IPS DF 6.9 (cell line): ENCODE measurements at places on chromosomes 13 and 19.
A peak's percentile ranks its signal among the peaks of the same experiment; 100 is the strongest.

GRCh38 chr13:90868321-90868920 is 479.1 kb upstream of the MIR17HG start:
- no peak for DNase-seq

DNA sequence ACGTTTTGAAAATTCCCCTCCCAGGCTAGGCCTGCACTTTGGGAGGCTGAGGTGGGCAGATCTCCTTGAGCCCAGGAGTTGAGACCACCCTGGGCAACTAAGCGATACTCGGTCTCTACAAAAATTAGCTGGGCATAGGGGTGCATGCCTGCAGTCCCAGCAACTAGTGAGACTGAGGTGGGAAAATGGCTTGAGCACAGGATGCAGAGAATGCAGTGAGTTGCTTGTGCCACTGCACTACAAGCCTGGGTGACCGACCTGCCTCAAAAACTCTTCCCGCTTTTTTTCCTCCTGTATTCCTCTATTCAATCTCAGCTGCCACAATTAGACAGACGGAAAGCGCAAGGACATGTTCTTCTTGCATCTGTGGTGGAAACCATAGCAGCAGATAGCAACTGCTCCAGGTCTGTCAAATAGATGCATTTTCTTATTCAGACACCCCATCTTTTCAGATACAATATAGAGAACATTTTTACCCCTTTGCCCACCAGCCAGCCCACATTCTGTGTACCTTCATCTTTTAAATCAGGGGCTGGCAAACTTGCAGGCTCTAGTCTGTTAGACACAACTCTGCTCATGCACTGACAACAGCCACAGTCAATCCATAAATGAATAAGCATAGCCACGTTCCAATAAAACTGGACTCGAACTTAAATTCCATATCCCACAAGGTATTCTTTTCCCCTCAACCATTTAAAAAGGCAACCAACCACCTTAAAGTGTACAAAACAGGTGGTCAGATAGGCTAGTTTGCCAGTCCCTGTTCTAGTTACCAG is 4.8 kb downstream of the TPT1 start:
- DNase-seq = no peak

- DNase-seq = no peak
Measured at GRCh38 chr13:28531845-28532387, 37.0 kb upstream of the FLT1 start.

- no peak for DNase-seq
Measured at GRCh38 chr13:97648171-97648880, 214.4 kb downstream of the RAP2A start.

DNA sequence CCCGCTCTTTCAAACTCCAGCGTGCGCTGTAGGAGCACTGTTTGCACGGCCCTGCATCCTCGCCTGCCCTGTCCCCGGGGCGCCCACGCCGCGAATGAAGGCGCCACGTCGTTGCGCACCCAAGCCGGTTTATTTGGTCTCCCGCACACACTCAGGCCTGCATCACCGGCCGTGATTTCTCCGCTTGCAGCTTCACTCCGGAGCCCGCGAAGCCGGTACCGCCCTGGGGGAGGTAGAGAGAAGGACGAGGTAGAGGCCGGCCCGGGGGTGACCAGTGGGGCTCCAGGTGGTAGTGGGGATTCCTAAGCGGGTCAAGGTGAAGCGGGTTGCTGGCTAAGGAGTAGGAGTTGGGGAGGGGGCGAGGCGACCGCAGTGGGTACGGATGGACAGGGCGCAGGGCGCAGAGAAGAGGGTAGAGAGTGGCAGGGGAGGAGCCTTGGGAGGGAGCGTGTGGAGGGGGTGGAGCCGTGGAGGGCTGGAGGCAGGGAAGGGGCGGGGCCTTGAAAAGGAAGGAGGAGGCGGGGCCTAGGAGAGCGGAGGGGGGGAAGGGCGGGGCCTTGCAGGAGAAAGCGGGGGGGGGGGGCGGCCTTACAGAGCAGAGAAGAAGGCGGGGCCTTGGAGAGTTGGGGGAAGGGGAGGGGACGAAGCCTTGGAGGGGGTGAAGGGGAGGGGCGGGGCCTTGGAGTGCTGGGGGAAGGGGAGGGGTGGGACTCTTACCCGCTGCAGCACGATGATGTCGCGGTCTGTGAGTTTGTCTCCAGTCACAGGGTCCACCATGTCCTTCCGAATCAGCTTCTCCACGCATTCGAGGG is 24.6 kb downstream of the NOSIP start:
- no peak for DNase-seq

GRCh38 chr19:57560049-57560491 is 407 bp upstream of the ZNF550 start:
- DNase-seq = no peak

DNA sequence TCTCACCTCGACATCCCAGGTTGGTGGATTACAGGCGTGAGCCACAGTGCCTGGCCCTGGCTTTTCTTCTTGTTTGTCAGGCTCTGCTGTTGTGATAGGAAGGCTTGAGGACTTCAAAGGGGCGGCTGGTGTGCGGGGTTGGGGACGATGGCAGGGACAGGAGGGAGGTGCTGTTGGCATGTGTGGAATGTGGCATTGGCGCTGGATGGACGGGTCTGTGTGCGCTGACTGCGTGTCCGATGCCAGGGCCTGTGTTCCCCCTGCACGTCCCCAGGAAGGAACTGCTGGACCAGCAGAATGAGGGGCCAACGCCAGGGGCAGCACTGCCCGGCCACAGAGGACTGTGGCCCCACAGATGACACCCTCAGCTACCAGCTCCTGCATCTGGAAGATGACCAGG is 12.7 kb upstream of the PTBP1 start:
- DNase-seq = no peak

DNA sequence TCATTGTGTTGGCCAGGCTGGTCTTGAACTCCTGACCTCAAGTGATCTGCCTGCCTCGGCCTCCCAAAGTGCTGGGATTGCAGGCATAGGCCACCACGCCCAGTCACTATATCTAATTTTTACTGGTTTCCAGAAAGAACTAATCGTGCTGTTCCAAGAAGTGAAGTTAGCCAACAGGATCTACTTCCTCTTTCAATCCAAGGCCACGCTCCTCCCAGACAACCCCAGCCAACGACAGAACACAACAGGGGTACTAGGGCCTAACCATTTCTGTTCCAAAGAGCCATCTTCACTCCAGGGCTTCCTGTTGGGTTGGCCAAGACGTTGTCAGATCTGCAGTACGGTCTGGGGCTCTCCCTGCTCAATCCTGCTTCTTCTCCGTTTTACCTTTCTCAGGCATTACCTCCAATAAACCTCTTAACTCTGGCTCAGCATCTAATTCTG is 7.0 kb upstream of the LSM14A start:
- DNase-seq = no peak

GRCh38 chr19:19515642-19516519 is at the start of gene NDUFA13:
NDUFA13 (plus strand) TSS chr19:19516225; CDS start chr19:19516239, 14 bp downstream.
- DNase-seq = peak; percentile 93

DNA sequence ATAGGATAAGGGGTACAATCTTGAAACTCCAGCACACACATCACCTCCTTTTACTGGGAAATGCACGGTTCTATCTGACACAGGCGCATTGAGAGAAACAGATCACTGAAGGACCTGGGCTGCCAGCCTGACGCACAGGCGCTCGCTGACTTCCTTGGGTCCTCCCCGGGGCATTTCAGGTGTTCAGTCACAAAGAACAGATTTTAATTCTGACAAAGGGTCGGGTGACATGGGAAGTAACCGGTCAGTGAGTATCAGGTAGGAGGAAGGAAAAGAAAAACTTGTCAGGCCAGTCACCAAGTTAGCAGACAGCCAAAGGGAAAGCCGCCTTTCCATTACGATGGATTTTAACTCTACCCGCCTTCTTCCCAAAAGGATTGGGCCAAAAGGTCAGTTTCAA is 39.6 kb downstream of the INSR start:
- no peak for DNase-seq

DNA sequence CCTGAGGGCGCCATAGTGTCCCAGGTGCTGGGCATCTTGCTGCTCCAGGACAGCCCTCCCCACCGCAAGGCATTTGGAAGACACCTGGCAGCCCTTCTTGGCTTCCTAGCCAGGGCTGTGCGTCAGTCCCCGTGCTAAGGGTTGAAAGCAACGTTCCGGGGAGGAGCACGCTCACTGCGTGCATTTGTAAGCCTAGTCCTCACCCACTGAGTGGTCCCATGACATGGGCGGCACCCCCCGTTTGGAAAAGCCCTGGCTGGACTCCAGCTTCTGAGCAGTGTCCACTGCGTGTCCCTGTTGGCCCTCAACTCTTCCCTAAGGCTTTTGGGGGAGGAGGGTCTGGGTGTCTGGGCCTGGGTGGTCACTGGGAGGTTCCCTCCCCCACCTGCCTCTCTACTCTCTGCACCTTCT is 76.3 kb upstream of the GPR183 start:
- no peak for DNase-seq

GRCh38 chr13:78045916-78046315 is 127.3 kb upstream of the EDNRB start:
- DNase-seq = no peak

GRCh38 chr13:110436276-110436675 is 125.2 kb downstream of the RAB20 start:
- DNase-seq = no peak

DNA sequence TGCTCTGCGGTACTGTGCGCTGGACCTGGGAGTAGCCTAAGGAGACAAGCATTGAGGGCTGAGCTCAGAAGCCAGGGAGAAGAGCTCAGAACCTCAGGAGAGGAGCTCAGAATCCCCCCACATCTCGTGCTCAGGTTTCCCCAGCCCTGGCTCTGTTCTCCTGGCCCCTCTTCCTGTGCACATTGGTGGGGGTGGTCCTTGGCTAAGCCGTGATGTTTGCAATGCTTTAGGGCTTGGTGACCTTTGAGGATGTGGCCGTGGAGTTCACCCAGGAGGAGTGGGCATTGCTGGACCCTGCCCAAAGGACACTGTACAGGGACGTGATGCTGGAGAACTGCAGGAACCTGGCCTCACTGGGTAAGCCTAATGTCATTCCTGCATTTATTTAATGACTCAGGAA is 6.6 kb downstream of the ZNF557 start:
- no peak for DNase-seq

DNA sequence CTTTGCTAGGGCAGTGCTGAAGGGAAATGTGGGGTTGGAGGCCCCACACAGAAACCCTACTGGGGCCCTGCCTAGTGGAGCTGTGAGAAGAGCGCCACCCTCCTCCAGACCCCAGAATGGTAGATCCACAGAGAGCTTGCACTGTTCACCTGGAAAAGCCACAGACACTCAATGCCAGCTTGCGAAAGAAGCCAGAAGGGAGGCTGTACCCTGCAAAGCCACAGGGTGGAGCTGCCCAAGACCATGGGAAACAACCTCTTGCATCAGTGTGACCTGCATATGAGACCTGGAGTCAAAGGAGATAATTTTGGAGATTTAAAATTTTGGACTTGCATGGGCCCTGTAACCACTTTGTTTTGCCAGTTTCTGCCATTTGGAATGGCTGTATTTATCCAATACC is 615.4 kb upstream of the MIR17HG start:
- no peak for DNase-seq

- DNase-seq = no peak
Measured at GRCh38 chr19:32091241-32091640, 254.2 kb upstream of the ZNF507 start.

- DNase-seq = no peak
Measured at GRCh38 chr13:70430256-70430655, 322.0 kb upstream of the KLHL1 start.

GRCh38 chr13:90355162-90355751 is 992.2 kb upstream of the MIR17HG start:
- DNase-seq = no peak

- no peak for DNase-seq
Measured at GRCh38 chr19:9940778-9941177, 4.5 kb upstream of the OLFM2 start.

DNA sequence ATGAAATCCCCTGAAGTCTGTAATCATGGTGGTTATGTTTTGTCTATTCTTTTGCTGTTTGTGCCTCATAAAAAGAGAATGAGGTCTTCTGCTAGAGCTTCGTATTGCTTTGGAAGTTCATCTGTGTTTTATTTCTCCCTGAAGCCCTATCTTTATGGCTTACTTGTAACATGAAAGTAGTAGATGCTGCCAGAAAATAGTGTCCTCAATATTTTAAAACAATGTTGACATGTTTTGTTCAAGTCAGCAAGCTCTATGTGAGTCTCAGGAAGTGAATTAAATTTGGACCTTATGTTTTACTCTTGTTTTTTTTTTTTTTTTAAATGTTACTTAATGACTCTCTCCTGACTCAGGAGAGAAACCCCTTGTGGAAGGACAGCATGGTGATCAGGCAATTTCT is 130.5 kb downstream of the B3GLCT start:
- DNase-seq = no peak

- no peak for DNase-seq
Measured at GRCh38 chr13:29959086-29959485, 108.7 kb upstream of the UBL3 start.

DNA sequence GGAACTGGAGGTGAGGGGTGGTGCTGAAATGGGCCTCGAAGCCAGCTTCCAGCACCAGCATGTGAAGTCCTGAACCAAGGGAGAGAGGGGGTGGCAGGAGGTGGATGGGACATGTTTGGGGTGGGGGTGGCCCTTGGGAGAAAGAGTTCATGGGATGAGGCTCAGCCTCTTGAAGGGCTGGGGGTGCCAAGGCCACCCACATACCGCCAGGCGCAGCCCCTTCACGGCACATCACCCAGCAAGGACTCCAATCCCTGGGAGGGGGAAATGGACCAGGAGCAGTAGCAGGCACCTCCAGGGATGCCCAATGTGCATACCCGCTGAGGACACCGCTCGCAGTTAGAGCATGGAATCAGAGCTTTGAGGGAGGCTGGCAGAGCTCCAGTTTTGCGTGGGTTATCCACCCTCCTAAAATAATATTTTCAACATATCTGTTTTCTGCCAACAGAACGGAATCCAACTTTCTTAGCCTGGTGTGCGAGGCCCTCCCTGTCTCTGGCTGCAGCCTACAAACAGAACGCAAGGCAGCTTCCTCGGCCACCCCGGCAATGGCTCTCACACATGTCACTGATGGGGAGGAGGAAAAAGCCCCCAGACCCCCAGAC is 140.5 kb upstream of the VSTM2B start:
- DNase-seq = no peak

- no peak for DNase-seq
Measured at GRCh38 chr13:66405908-66406802, 824.0 kb downstream of the PCDH9 start.

GRCh38 chr13:49681842-49682435 is 9.3 kb downstream of the EBPL start:
- DNase-seq = no peak

DNA sequence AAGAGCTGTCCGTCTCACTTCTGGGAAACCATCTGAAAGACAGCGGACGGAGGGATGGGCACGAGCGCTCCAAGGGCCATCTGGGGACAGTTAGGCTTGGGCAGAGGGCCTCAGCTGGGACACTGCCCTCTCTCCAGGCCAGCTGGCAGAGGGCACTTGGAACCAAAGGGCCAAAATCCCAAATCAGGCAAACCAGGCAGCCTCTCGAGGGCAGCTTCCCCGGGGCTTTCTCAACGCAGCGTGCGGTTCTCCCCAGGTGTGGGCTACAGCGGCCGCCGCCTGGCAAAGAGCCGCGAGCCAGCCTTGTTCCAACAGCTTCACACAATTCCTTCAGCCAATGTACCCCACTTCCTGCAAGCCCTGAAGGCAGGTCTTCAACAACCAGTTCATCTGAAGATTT is 5.0 kb downstream of the MLLT1 start:
- DNase-seq = no peak

DNA sequence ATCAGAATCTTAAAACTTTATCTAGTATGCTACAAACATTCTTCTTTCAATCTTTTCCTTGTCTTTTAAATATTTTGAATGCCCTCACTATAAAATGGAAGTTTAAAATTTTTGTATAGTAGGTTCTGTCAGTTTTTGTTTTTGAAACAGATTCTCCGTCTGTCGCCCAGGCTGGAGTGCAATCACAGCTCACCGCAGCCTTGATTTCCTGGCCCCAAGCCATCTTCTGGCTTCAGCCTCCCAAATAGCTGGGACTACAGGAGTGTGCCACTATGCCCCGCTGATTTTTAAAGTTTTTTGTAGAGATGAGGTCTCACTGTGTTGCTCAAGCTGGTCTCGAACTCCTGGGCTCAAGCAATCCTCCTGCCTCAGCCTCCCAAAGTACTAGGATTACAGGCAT is 20.7 kb downstream of the PHF11 start:
- no peak for DNase-seq
